ENCODE measurements at places on chromosomes 7 and 10. TPM values are rescaled to one million over a fixed set of nuclear protein-coding genes. Genes with fewer than 3 reads are reported as not detected.

DNA sequence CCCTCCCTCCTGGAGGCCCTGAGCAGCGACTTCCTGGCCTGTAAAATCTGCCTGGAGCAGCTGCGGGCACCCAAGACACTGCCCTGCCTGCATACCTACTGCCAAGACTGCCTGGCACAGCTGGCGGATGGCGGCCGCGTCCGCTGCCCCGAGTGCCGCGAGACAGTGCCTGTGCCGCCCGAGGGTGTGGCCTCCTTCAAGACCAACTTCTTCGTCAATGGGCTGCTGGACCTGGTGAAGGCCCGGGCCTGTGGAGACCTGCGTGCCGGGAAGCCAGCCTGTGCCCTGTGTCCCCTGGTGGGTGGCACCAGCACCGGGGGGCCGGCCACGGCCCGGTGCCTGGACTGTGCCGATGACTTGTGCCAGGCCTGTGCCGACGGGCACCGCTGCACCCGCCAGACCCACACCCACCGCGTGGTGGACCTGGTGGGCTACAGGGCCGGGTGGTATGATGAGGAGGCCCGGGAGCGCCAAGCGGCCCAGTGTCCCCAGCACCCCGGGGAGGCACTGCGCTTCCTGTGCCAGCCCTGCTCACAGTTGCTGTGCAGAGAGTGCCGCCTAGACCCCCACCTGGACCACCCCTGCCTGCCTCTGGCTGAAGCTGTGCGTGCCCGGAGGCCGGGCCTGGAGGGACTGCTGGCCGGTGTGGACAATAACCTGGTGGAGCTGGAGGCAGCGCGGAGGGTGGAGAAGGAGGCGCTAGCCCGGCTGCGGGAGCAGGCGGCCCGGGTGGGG is 2.2 kb downstream of the TRIM56 start:
- no peak for ATAC-seq

- no peak for ATAC-seq
These were observed 19.6 kb downstream of the ARID5B start for GRCh38 chr10:61921143-61921542.

The CDHR3 gene
- 7.5 TPM for total RNA-seq

DNA sequence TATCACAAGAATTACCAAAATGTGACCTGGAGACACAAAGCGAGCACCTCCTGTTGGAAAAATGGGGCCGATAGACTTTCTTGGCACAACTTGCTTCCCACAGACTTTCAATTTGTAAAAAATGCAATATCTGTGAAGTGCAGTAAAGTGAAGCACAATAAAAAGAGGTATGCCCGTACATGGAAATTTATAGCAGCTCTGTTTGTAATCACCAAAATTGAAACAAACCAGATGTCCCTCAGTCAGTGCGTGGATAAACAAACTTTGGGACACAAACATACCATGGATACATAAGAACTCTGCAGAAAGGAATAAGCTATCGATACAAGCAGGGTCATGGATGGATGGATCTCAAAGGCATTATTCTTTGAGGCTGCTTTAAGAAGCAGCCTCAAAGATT is 33.6 kb downstream of the ARID5B start:
- no peak for ATAC-seq

- ATAC-seq, result no peak
These were observed 131.1 kb upstream of the TBX20 start for GRCh38 chr7:35384761-35385700.

DNA sequence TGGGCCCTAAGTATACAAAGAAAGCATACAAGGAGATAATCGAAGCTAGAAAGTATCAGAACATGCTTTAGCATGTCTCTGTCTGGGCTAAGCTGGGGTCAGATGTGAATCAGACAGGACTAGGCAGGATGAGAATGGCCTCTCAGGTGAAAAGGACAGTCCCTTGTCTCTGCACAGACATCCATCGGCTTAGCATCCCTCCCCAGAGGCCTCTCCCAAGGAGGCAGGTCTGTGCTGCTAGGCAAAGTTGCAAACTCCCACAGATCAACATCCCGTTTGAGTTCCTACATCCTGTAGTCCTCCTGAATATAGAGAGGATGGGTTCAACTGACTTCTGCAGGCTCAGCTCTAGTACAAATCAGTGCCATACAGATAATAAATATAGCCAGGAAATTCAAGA is 24.5 kb downstream of the CHST15 start:
- ATAC-seq, result peak; percentile 49

DNA sequence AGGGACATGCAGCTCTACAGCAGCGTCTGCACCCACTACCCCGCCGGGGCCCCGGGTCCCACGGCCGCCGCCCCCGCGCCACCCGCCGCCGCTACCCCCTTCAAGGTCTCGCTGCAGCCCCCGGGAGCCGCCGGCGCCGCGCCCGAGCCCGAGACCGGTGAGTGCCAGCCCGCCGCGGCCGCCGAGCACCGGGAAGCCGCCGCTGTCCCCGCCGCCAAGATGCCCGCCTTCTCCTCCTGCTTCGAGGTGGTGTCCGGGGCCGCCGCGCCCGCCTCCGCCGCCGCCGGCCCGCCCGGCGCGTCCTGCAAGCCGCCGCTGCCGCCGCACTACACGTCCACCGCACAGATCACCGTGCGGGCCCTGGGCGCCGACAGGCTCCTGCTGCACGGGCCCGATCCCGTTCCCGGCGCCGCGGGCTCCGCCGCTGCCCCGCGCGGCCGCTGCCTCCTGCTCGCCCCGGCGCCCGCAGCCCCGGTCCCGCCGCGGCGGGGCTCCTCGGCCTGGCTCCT is 631 bp downstream of the OTUD1 start:
- peak; percentile 1 for ATAC-seq

GRCh38 chr7:104288137-104288536 is 40.3 kb upstream of the LHFPL3 start:
- no peak for ATAC-seq

DNA sequence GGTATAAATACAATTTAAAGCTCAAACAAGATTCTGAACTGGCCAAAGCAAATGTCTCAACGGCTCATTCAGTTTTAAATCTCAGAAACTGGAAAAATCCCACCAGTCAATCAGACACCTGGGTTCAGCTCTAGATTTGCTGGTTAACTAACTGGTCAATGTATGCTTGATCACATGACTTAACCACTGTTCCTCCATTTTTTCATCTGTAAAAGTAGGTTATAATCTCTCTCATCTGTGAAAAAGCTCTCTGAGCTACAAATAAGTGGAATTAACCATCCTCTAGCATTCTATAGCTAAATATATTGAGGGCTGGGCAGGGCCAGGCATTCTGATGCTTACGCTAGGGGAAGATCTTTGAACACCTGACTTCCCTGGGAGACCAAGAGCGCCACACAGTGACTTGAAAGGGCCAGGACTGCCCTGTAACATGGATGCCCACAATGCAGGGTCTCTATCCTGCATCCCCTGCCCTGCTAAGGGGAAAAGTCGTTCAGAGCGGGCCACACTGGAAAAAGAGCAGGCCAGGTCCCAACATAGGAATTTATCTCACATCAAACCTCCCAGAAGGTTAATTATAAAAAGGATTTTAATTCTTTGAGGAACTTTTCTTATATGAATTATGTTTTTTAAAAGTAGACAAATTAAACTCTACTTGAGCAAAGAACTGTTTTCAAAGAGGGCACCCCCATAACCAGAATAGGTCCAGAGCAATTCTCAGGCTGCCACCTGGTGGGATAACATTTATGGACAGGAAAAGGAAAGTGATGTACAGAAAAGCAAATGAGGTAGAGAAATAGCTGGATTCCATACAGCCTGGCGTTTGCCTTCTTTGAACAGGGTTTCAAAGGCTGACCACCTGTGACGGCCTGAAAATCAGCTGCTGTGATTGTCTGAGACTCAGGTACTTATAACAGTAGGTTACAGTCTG is 1.8 kb downstream of the RP9 start:
- peak; percentile 43 for ATAC-seq

DNA sequence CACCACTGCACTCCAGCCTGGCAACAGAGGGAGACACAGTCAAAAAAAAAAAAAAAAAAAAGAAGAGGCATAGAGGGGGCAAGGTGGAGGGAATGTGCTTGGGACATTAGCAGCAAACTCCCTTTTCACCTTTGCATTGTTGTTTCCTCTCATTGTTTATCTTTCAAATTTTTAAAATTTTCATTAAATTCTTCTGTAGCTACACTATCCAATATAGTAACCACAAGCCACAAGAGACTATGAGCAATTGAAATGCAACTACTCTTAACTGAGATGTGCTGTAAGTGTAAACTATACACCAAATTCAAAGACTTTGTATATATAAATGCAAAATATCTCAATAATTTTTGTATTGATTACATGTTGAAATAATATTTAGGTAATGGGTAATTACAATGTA is 43.4 kb downstream of the EBLN1 start:
- ATAC-seq, result no peak

DNA sequence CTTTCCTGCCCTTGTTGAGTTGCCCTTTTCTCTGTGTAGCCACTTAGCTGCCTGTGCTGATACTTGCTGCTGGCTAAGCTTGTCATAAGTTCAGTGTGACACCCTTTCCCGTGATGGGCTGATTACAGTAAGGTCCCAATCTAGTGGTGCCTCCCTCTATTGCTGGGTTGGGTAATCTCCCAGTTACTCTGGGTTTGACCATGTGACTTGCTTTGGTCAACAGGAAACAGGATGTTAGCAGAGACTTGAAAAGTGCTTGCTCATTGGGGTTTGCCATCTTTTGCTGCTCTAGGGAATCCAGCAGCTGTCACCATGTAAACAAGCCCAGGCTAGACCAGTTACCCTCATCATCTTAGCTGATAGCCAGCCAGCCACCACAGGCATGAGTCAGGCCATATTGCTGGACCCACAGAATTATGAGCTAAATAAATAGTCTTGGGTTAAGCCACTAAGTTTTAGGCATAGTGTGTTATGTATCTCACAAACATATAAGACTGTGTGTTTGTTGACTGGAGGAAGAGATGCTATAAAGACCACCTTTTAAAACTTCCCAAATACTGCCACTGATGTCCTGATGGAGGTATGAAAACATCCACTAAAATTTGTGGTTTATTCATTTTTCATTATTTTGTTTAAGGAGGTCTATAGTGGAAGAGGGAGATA is 4.0 kb upstream of the LEP start:
- peak; percentile 47 for ATAC-seq

DNA sequence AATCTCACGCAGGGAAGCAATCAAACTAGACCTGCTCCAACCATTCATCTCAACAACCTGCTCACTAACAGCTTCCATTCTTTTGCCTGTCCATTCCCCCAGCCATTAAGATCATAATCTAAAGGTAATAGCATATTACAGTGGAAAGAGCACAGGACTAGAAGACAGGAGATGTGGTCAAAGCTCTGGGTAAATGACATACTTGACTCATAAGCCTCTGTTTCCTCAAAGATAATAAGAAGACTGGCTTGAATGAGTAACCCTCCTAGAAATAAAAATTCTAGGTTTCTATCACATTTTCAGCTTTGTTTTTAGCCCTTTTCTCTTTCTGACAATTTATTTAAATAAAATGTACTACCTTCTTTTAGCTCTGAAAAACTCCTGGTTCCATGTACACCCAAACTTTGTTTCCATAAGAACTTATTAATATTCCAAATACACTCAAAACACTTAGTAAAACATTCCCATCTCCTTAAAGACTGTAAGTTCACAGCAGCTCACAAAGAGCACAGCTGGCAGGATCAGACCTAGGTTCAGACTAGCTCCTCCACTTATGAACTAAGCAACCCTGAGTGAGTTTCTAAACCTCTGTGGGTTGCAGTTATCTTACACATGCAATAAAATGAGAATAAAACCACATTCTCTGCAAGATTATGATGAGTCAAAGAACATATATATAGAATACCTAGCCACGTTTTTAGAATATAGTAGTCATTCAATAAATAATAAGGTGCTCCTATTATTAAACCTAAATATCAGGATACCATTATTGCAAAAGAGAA is 11.6 kb downstream of the FAM204A start:
- ATAC-seq, result no peak

DNA sequence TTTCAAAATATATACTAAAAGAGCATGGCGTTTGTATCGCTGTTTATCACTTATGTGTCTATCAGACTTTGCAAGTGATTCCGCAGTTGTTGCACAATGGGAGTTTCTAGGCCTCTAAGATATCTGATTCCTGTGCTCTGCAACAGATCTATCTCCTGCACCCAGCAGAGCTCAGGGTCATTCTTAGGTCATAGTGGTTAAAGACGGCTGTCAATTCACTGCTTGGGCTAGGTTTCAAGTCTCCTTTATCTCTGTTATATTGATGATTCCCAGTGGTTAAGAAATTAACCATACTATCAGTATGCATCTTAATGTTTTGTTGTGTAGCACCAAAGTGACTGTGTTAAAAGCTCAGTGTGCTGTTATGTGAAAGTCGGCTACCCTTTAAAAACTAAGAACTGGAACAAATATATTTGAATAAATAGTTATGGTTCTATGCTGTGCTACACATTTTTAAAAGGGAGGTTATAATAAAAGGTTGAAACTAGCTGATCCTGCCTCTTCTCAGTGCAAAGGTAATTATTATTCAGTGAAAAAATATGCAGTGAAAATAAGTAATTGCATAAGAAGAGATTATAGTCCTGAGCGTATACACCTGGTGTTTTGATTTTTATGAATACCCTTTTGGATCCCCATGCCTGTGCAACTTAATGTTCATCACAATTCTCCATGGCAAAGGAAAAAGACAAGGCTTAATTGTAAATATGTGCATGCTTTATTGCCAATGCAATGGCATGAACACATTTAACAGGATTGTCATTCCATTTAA is 24.0 kb downstream of the HOXA1 start:
- ATAC-seq, result no peak

DNA sequence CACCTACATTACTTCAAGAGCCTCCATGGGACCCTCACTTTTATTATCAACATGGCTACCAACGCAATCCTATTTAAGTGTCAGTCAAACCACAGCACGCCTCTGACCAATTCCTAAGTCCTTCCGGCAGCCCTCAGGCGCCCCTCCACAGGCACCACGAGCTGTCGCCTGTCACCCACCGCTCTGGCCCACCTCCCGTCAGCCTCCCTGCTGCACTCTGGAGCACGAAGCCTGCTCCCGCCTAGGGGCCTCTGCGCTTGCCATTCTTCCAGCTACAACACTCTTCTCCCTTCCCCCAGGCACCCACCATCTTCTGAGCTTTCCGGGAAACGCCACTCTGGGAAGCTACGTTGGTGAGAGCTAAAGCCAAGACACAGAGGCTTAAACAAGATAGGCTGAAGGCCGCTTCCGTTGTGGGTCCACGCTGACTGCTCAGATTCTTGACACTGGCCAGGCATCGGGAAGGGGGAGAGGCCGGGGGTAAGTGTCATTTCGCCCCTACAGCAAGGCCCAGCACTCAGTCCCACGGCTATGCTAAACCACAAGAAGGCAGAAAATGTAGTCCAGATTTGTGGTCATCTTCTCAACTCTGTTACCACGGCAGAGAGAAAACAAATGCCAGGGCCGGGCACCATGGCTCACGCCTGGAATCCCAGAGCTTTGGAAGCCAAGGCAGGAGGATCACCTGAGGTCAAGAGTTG is 56.7 kb downstream of the GNA12 start:
- ATAC-seq, result no peak

Data from motor neuron (in vitro differentiated cells).